OCI-LY7 (cell line): ENCODE measurements at places on chromosomes 1 and 21.

DNA sequence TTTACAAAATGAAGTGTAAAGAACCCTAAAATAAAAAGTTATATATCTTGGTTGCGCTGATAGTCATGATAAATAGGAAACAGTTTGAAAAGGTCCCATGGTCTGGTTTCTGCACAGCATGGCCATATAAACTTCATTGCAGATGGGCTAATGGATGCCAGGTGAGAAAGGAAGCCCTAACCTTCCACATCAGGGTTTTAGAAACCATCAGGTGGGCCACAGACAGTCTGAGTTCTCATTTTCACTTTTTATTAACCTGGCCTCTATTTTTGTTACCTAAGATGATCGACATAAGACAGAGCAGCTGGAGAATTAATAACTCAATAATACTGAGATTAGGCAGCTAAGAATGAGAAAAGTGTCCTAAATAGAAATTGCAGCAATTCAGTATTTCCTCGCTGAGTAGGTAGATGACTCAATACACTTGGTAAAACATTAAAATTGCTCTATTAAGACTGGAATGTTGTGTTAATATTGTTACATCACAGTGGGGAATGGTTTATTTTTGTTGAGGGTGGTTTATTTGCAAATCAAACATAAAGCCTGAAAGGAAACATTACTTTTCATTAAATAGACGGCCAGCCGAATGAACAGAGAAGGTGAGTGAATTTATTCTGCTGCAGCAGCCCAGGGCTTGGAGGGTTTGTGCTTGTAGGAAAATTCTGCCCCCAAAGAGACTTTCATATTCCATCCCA is 21.1 kb downstream of the C1orf21 start:
- no peak for DNase-seq

DNA sequence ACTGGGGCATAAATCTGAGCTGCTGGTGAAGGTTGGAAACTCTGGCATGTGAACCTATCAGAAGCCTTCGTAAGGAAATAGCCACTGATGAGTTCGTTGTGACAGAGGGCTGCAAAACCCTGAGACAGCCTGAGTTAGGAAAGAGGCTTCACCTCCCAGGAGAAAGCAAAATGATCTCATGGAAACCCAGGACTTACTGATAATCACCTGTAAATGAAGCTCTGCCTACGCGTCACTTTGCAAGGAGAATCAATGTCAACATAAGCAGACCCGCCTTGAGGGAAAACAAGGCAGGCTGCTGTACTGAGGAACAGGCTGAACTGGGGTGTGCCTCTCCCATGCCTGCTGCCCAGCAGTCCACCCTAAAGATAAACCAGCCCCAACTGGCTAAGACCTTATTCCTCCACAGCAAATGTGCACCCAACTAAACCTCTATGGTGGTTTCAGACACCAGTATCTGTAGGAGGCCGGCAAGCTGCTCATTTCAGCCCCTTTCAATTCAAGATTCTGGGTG is 46.8 kb upstream of the SLC44A3 start:
- DNase-seq: no peak

GRCh38 chr1:158153179-158153578 is 27.5 kb upstream of the CD1D start:
- DNase-seq: no peak

- DNase-seq: no peak
Measured at GRCh38 chr21:34132926-34133325, 59.5 kb downstream of the MRPS6 start.

- peak; percentile 63 for DNase-seq
Measured at GRCh38 chr1:207336559-207337467, 15.3 kb downstream of the CD55 start.

DNA sequence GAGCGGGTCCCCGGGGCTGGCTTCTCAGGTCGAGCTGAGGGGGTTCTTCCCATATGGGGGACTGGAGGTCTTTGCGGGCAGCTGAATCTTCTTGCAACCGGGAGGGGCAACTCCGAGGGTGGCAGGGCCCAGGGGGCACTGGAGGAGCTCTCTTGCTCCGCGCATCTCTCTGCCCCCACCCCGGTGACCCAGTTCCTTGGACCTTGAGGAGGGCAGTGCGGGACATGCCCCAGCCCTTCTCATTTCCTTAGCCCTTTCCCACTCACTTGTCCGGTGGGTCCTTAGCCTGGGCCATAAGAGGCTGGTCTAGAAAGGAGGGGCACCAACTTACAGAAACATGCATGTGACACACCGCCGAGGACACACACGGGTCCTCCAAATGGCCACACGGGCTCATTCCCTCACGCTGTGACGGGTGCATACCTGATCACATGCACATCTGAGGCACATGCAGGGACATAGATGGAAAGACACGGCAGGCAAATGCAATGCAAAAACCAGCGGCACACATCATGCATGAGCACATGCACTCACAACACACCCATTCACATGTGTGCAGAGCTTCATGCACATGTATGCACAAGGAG is 630 bp downstream of the HPCA start:
- DNase-seq: no peak

- DNase-seq: no peak
Measured at GRCh38 chr1:207282496-207283380, 38.7 kb upstream of the CD55 start.

- no peak for DNase-seq
Measured at GRCh38 chr1:2925918-2926317, 95.3 kb upstream of the ACTRT2 start.

DNA sequence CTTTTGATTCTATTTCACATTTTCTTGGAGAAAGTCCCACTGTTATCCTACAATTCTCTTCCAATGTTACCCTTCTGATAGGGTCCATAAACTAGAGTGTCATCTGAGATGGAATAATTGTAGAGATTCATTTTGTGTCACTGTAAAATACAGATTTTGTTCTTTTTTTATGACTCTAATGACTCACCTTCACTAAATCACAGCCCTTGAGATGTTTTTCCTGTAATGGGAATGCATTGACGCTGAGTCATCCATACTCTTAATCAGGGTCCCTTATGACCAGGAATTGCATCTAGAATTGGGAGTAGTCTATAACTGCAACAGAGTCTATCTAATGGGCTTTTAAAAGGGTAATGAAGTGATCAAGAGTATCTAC is 315.5 kb downstream of the TGFB2 start:
- DNase-seq: no peak

- DNase-seq: no peak
Measured at GRCh38 chr1:89339039-89339438, 24.8 kb upstream of the GBP6 start.

GRCh38 chr1:117638141-117638540 is 32.3 kb downstream of the TENT5C start:
- DNase-seq: no peak

GRCh38 chr1:151210830-151211229 is 12.5 kb downstream of the PIP5K1A start:
- no peak for DNase-seq

DNA sequence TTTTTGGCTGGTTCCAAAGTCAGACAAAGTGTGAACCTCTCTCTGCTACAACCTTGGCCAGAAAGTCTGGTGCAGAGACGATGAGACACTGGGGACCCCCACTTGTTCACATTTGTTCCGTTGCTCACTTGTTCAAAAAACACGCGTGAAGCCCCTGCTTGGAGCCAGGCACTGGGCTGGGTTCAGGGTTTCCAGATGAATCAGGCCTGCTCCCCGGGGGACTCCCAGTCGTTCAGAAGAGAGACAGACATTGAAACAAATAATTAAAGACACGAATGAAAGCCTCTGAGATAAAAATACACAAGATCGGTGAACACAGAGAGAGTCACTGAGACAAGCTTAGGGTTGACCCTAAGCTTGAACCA is 101.5 kb upstream of the RUNX3 start:
- DNase-seq: peak; percentile 28

GRCh38 chr1:28983509-28984310 is 69.3 kb downstream of the EPB41 start:
- DNase-seq: no peak

DNA sequence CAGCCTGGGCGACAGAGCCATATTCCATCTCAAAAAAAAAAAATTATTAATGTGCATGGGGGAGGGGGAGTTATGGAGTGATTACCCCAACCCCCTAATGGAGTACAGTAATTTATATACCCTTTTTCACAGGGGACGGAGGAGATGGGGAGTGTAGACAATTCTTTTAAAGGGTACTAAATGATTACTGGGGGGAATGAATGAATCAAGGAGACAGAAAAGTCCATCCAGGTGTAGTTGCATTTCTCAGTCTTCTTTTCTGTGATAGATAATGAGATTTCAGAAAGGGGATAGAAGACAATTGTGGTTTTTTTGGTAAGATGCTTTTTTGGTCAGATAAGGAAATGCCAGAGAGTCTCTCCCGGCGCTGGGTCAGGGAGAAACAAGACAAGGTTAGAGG is 13.0 kb downstream of the OSBPL9 start:
- DNase-seq: no peak
